Neural progenitor cell (in vitro differentiated cells): ENCODE measurements at places on chromosomes 7 and 10. TPM values are rescaled to one million over a fixed set of nuclear protein-coding genes. Genes with fewer than 3 reads are reported as not detected.

MRLN gene
- total RNA-seq: not detected in 2 replicates

BAIAP2L1 gene
- 29.5 and 35.1 TPM in 2 replicates for total RNA-seq

AEBP1 gene
- total RNA-seq: 4.5 and 16.7 TPM in 2 replicates

DNA sequence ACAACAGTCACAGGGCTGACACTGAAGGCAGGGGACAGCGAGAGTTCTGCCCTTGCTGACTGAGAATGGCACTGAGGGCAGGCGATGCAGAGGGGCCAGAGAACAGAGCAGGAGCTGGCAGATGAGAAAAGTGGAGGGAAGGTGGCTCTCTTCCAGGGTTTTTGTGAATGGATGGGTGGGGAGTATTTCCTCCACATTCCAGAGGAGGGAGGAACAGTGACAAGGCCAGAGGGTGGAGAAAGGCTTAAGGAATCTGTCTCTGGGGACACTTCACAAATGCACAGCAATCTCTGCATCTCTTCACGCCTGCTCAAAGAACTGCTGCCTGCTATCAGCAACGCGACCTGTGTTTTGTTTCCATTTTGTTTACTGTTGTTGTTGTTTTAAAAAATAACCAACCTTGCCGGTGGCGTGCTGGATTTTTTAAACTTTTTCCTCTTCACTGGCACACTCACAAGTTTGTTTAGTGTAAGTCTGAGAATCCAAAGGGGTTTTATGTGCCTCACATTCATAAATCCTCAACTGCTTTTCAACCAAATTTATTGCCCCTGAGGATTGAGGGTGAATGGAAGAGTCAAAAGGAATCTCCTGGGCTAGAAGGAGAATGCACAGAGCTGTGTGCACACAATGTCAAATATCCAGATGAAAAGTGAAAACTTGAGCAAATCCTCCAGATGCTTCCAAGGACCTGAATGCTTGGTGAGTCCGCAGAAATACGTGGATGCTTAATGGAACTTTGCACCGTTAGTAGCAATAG is 129.3 kb downstream of the GLI3 start:
- DNase-seq: peak; percentile 77

DNA sequence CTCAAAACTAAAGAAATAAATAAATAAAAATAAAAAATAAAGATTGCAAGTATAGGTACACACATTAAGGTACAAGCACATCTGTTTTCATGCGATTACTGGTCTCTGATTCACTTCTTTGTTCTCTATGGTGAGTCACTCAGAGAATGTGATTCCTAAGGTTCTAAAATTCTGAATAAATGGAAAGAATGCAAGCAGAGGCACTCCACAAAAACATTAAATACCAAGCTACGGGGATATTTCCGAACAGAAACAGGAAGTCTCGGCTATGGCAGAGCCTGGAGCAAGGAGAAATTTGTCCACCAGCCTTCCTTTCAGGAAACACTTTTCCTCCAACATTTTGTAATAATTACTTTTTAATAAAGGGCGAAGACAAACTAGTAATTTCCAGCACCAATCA is 1.4 kb downstream of the VOPP1 start:
- DNase-seq: no peak

DNA sequence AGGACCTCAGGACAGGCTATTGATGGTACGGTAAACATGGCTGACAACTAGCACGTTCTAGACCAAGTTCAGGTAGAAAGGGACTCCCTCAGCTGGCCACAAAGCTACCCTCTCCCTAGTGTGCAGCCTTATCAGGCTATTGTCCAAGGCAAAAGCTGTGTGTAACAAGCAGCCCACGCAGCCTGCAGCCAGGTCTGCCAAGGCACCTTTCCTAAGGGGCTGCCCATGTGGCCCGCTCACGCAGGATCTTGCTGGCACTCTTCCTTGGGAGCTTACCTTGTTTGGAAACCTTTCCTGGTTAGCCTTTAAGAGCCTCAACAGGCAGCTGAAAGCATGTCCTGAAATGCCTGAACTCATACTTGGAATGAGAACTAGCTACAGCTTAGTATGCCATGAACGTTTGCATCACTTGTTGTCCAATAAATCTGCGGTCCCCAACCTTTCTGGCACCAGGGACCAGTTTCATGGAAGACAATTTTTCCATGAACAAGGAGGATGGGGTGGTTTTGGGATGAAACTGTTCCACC is 51.7 kb downstream of the SYPL1 start:
- no peak for DNase-seq

DNA sequence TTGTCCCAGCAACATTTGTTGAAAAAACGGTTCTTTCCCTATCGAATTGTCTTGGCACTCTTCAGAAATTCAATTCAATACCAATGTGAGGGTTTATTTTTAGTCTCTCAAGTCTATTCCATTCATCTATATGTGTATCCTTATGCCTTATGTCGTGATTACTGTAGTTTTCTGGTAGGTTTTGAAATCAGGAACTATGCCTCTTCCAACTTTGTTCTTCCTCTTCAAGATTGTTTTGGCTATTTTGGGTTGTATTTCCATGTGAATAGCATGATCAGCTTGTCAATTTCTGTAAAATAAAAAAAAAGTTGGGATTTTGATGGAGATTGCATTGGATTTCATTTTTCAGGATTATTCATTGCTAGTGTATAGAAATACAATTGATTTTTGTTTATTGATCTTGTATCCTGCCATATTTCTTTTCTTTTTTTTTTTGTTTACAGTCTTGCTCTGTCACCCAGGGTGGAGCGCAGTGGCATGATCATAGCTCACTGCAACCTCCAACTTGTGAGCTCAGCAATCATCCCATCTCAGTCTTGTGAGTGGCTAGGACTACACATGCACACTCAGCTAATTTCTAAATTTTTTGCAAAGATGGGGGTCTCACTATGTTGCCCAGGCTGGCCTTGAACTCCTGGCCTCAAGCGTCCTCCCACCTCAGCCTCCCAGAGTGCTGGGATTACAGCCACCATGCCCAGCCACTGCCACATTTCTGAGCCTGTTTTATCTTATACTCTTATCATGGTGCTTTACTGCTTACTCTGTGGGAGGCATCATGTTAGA is 46.2 kb upstream of the MKLN1 start:
- no peak for DNase-seq

GRCh38 chr10:72106154-72106849 is 18.0 kb upstream of the SPOCK2 start:
- no peak for DNase-seq

DNA sequence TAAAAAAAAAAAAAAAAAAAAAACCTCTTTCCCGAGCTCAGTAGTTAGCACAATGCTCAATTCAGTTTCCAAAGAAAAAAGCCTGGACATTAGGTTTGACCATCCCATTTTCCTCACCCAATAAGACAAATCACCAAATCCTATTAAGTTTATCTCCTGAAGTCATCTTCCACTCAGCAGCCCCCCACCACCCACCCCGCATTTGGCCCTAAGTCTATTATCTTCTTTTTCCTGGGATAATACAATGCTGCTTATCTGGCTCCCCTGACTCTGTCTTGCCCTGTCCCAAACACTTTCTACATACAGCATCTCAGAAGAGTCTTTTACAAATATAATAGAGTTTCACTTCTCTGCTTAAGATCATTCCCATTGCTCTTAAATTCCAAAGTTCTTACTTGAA is 17.8 kb upstream of the LMOD2 start:
- DNase-seq: no peak

DNA sequence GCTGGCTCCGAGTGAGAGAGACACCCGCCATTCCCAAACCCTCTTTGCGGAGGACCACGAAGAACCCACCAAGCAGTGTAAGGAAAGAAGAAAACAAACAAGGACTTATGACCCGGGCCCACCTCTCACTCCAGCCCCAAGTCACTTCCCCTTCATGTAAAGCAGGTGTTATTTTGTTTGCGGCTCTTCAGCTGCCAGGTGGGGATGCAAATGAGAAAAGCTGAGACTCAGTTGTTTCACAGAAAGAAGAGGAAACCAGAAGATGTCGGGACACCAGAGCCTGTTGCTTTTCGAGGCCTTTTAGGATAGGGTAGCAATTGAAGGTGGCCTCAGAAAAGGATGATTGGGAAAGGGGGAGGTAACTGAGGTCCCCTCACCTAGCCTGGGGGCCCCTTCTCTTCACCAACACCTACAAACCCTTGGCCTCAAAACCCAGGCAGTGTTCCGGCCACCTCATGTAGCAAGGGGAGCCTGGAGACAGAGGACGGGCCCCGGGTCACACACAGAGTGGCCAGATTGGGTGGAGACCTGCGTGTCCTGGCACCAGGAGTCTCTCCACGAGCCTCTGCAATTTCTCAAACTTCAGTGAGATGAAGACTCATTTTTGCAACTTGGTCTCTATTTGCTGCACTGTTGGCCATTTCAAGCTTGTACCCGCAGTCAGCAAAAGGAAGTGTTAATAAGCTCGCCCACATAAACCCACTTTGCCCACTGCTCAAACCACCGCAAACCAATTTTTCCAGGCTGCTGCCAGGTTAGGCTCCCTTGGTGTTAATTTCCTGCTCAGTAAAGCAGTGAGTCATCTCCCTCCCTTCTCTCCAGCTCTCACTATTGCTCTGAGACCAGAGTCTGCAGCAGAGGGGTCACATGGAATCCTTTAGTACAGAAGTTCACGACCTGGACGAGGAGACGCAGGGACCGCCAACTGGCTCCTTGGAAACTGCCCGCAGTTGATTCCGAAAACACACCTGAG is 45.5 kb downstream of the AOC1 start:
- no peak for DNase-seq

GRCh38 chr7:128221929-128222403 is 19.1 kb upstream of the LEP start:
- DNase-seq: no peak

DNA sequence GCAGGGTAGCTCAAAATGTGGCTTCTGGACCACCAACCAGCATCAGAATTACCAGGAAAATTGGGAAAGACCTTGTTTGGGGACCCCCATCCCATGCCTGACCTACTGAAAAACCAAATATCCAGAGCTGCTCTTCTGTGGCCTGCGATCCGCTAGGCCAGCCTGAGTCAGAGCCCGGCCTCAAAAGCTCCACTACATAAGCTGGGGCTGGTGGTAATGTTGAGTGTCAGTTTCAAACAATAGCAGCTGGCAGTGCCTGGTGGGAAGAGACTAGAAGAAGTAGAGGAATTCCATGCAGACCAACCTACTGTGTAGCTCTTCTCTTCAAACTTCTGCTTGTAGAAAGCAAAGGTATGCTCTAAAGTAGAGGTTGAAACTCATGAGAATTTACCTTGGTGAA is 52.0 kb downstream of the KLRG2 start:
- DNase-seq: peak; percentile 20

- DNase-seq: no peak
These were observed 12.3 kb downstream of the OGDH start for GRCh38 chr7:44618753-44619152.

DNA sequence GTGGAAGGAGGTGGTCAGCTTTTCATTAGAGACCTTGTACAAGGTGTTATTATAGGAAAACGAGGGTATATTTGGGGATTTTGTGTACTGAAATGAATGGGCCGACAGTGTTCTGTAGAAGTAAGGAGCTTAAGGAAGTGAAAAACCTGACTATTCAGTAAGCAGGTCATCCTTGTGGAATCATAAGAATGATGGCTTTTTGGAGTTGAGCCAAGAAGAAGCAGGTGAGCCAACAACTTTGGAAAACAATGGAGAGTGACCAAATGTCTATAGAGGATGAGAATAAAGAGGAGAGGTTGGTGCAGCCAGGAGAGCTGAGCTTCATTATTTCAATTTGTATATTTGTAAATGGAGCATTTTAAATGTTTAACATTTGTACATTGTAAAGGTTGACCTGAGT is 595.7 kb downstream of the CCSER2 start:
- no peak for DNase-seq

DNA sequence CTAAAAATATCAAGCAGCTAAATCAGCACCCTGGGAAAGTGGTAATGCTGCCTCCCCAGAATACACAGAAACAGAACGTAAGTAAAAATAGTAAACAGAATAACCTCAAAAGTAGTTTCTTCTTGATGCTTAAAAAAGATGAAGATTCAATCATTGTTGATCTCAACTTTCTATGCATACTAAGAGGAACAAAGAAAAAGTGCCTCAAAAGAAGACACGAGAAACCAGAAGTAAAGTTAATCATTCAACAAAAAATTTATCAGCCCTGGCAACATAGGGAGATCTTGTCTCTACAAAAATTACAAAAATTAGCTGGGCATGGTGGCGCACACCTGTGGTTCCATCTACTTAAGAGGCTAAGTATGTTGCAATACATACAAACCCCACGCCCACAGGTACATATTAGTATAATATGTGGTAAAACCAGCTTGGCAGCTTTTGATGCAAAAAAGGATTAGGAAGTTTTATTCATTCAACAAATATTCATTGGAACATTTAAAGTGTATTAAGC is 153.7 kb downstream of the NRBF2 start:
- DNase-seq: no peak

- DNase-seq: peak; percentile 11
These were observed 175.9 kb downstream of the POU6F2 start for GRCh38 chr7:39153647-39154046.

GRCh38 chr7:305410-306151 is 15.6 kb downstream of the FOXL3 start:
- DNase-seq: no peak

DNA sequence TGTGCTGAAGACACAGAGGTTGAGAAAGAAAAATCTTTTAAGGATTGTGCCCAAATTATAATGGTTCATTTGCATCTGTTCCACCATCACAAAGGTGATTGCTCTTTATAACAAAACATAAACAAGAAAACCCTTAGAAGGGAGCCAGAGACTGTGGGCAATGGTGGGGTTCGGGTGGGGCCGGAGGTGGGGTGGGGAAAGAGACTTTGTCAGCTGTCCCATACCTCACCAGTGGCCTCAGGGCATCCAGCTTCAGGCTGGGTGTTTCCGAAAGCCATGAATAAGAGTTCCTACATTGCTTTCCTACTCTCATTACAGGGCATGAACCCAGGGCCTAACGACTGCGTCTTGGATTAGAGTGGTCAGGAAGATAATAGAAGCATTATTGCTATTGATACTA is 227.9 kb downstream of the PHTF2 start:
- no peak for DNase-seq

- DNase-seq: no peak
These were observed 55.4 kb upstream of the MSRB2 start for GRCh38 chr10:23040002-23040401.

DNA sequence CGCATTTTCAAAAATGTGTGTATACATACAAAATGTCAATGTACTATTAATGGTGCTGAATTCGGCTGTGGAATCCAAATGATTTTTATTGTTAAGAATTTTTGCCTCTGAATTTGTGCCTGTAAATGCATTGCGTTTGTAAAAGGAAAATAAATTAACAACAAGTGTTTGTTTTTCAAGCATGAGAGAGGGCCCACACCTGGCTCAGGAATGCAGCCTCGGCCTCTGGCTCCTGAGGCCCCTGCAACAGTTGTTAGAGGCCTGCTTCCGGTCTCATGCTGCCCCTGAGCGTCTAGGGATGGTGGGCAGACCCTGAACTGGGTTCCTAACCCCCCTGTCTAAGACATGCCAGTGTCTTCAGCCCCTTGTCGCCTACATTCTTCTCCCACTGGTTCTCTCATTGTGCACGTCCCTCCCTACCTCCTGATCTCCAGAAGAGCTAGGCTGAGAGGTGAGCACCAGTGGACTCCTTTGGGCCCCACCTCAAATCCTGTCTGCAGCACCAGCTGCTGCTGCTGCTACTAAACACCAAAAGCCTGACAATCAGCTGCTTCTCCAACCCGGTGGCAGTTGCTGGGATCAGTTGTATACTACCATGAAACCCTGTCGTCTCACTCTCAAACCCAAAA is 1.9 kb upstream of the BTBD16 start:
- no peak for DNase-seq
